ENCODE measurements at places on chromosomes 16 and 17.

GRCh38 chr17:4530799-4531730 is 24.1 kb downstream of the MYBBP1A start:
- no peak for DNase-seq

GRCh38 chr16:75379911-75380847 is 53.1 kb downstream of the CFDP1 start:
- DNase-seq = no peak

DNA sequence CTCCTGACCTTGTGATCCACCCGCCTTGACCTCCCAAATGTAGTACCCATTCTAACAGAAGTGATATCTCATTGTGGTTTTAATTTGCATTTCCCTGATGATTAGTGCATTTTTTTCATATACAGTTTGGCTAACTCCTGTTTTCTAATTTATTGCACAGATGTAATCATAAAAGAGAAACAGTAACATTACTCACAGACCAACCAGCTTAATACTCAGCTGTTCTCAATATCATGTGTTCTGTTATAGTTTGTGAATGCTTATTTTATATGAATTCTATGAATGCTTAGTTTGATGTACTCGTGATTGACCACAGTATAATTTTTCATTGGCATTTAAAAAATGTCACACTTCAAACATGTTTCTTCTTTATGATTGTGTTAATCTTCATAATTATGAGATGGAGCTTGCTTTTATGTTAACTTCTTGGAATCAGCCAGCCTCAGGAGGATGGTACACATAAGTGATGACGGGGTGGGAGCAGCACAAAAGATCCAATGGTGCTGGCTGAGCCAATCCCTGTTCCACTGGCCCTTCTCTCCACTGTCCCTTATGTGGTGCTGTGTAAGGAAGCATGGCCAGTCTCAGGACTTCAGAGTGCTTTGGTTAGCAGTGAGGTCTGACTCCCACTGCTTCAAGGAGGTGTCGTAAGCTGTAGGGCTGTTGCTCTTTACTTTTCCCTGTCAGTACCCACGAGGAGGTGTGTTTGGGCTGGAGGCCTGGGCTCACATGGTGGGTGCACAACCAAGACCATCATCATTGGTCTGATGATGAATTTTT is 191.0 kb downstream of the SPECC1 start:
- no peak for DNase-seq

GRCh38 chr17:29870836-29871465 is 59.1 kb downstream of the SSH2 start:
- peak; percentile 66 for DNase-seq

- no peak for DNase-seq
These were observed 26.1 kb downstream of the GRIN2A start for GRCh38 chr16:10156099-10156498.

- peak; percentile 82 for DNase-seq
These were observed 52.8 kb upstream of the C17orf78 start for GRCh38 chr17:37322826-37323561.

- DNase-seq = no peak
These were observed 51.3 kb upstream of the AMZ2 start for GRCh38 chr17:68196394-68197090.

DNA sequence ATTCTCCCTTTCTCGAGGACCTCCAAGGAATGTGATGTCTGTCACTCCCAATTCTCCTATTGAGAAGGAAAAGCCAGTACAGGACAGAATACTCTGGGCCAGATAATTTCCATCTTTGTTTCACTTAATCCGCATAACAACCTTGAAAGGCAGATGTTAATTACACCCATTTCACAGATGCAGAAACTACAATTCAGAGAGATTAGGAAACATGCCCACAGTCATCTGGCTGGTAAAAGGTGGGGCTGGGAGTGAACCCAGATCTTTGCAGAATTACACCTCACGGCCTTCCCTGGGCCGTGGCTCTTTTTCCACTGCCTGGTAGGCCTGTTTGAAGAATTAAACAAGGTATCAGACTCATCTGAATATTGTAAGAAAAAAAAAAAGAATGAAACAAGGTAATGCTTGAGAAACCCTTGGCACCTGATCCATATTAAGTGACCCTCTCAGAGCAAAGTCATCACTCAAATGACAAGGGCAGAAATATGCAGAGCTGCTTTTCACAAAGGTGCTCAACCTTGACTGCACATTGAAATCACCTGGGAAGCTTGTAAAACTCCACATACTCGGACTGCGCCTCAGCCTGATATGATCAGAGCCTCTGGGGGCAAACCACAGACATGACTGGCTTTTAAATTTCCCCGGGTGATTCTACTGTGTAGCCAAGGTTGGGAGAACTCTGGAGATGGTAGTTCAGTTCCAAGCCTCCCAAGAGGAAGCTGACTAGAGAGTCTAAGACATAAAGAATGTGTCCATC is 16.6 kb upstream of the G6PC1 start:
- no peak for DNase-seq

DNA sequence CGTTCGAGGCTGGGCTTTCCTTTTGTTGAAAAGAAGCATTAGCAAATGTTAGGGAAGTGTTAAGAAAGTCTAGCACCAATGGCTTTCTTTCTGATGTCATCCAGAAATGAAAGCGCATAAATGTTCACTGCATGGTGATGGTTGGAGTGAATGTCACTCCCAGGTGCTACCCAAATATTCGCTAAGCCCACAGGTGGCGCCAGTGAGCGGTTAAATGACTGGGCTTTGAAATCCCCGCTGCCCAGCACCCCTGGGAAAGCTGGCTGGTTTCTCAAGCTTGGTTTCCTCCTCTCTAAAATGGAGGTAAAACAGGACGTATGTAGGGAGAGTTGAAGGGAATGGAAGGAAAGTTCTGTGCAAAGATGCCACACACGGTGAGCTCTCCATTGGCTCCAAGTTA is 104.4 kb downstream of the IRX5 start:
- DNase-seq = no peak

GRCh38 chr17:64355536-64356303 is 34.9 kb downstream of the PECAM1 start:
- DNase-seq = no peak

- no peak for DNase-seq
These were observed 476.7 kb downstream of the SOX9 start for GRCh38 chr17:72597354-72598087.

GRCh38 chr16:51949282-51949681 is 597.7 kb downstream of the TOX3 start:
- peak; percentile 3 for DNase-seq

GRCh38 chr17:35807371-35808144 is 1.7 kb upstream of the TAF15 start:
- DNase-seq = no peak

GRCh38 chr16:54996186-54996585 is 65.5 kb downstream of the IRX5 start:
- peak; percentile 28 for DNase-seq

DNA sequence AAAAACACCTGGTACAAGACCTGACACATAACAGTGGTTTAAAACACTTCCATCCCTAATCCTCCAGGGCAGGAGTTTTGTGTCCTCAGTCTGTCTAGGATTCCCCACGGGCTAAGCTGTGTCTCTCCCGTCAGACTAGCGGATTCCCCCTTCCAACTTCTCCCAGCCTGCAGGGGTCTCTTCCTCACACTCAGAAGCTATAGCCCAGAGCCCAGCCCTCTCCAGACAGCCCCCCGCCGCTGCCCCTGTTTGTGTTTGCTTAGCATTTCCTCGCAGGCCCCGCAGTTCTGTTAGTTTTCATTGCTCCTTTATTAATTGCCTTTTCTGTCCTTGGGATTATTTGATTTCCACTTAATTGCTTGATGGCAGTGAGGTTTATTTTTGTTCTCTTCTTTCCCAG is 91.2 kb downstream of the TMEM132E start:
- DNase-seq = no peak

DNA sequence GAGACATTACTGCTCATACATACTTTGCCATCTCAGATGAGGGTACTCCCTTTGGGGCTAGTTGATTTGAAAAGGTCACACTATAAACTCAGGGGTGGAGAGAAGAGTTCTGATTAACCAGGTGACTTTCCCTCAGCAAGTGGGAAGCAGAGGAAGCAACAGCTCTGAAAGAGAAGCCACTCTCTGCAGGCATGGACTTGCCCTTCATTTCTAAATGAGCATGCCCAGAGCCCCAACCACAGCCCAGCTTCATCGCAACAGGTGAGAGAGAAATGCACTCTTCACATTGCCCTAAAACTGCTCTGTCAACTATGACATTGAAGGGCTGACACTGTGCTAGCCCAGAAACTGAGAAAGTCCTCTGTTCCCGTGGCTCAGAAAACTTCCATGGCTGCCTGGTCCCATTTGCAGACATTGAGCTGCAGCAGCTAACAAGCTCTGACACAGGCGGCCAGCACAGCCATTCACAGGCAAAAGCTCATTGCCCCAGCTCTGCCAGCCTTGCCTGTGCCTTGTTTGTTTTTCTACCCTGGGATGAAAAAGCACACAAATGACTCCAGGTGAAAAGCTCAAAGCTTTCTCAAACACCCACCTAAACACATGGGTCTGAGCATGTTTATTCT is 419.8 kb upstream of the DYNLRB2 start:
- no peak for DNase-seq

- no peak for DNase-seq
These were observed 81.6 kb upstream of the LGALS9 start for GRCh38 chr17:27549251-27549893.

GRCh38 chr17:17055286-17056155 is 13.3 kb downstream of the MPRIP start:
- no peak for DNase-seq

GRCh38 chr16:3364774-3365427 is 9.2 kb downstream of the OR2C1 start:
- DNase-seq = peak; percentile 97

GRCh38 chr16:10949424-10949970 is 5.1 kb downstream of the CLEC16A start:
- no peak for DNase-seq

DNA sequence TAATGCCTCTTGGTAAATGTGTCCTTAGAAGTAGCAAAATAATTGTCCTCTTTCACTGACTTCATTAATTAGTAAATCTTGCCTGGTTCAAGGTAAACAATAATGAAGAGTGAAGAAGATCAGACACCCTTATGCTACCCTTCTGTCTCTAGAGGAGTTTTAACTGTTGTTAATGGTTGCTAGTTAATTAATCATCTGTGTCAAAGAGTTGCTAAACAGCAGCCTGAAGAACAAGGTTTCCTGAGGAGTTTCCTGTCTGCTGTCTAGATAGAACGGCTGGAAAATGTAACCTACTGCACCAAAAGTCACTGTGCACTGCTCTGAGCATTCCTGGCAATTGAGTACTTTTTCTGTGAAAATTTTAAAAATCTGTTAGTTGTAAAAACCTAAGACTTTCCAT is 131.3 kb downstream of the NLK start:
- DNase-seq = no peak

DNA sequence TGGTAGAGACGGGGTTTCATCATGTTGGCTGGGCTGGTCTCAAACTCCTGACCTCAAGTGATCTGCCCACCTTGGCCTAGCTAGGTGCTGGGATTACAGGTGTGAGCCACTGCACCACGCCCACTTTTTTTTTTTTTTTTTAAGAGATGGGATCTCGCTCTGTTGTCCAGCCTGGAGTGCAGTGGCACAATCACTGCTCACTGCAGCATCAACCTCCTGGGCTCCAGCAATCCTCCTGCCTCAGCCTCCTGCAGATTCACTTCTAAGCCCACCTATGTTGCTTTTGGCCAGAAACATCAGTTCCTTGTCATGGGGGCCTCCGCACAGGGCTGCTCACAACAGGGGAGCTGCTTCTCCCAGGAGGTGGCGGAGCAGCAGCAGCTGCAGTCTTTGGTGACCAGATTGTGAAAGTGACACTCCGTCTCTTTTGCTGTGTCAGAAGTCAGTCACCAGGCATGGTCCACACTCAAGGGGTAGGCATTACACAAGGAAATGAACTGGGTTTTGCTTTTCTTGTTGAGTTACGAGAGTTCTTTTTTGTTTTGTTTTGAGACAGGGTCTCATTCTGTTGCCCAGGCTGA is 4.5 kb upstream of the NME4 start:
- no peak for DNase-seq

GRCh38 chr16:85103114-85104079 is 8.9 kb downstream of the CIBAR2 start:
- DNase-seq = no peak

GRCh38 chr17:34228781-34229180 is 26.3 kb upstream of the CCL2 start:
- no peak for DNase-seq

GRCh38 chr17:45341533-45342158 is 24.8 kb upstream of the MAP3K14 start:
- DNase-seq = no peak

- DNase-seq = peak; percentile 29
These were observed 126.0 kb downstream of the RBFOX3 start for GRCh38 chr17:79484600-79485418.

DNA sequence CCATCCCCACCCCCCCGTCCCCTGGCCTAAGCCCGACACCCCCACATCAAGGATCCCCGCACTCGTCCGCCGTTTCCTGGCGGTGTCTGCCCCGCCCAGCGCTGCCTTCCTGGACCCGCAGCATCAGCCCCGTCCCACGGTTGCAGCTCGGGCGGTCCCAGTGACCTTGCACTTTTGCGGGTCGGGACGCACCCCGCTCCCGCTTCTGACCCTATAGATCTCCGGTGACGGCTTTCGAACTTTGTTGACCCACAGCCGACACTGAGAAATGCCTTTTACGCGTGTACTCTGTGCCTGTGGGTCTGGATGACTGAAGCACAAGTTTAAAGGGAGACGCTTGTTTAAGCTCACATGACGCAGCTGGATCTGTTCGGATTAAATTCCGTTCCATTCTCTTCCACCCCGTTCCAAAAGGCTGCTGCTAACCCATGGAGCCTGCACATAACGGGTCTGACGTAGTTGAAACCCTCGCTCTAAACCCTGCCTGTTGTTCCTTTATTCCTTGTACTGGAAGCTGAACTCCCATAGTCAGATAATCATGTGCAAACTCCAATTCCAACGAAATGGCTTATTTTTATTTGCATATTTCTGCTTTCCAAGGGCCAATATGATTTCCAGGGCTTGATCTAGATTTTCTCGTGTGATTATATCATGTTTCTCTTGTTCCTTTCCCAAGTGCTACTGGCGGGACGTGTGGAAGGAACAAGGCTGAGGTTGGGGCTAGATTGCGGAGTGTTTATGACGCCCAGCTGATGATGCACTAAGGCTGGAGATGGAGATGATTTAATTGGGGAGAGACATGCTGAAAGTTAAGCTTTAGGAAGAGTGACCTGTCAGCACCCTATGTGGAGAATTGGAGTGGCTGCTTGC is 834 bp downstream of the FLYWCH1 start:
- peak; percentile 28 for DNase-seq

- DNase-seq = no peak
These were observed 11.6 kb downstream of the CUEDC1 start for GRCh38 chr17:57943645-57944044.

DNA sequence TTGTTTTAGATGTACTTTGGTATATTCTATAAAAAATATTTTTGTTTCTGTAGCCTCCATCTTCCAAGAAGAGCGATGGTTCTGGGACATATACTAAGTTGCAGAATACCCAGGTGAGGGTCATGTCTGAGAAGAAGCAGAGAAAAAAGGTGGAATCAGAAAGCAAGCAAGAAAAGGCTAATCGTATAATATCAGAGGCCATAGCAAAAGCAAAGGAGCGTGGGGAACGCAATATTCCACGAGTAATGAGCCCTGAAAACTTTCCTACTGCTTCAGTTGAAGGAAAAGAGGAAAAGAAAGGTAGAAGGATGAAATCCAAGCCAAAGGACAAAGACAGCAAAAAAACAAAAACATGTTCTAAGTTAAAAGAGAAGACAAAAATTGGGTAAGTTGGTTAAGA is 154.6 kb downstream of the CHD9 start:
- peak; percentile 39 for DNase-seq

GRCh38 chr17:57370037-57370581 is 113.8 kb downstream of the MSI2 start:
- peak; percentile 24 for DNase-seq

GRCh38 chr17:32174889-32175288 is 32.6 kb downstream of the RHOT1 start:
- DNase-seq = peak; percentile 18

Measured in NCI-H2171 treated with DMSO at 0.1 percent for 48 hours (cell line).